ENCODE measurements at places on chromosomes 16 and 17.
A peak's percentile ranks its signal among the peaks of the same experiment; 100 is the strongest.

GRCh38 chr17:3655766-3656165 is 12.6 kb downstream of the TAX1BP3 start:
- no peak for DNase-seq

DNA sequence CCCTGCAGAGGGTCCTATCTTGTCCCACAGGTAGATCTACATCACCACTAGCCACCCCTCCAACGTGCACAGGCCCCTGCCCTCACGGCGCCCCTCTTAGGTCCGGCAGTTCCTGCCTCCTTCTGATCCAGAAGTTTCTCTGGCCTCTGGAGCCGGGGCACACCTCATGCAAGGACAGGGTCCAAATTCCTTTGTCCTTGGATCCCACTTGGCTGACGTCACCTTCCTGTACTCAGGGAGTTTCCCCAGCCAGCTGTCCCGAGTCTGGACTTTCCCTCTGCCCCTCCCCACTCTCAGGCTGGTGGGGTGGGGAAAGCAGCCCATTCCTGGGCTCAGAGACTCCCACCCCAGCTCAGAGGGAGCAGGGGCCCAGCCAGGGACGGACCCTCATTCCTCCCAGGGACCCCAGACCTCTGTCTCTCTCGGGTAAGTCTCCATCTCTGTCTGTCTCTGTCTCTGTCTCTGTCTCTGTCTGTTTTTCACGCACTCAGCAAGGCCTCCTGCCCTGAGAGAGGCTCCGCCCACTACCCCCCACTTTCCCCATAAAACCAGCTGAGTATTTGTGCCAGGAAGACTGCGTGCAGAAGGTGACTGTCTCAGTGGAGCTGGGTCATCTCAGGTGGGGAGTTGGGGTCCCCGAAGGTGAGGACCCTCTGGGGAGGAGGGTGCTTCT is at the start of gene IL32:
TSS of gene IL32 (plus strand) at position 572 of the 673 bp plus-strand sequence. CDS start 172 bp downstream, outside the sequence.
- DNase-seq = peak; percentile 36

DNA sequence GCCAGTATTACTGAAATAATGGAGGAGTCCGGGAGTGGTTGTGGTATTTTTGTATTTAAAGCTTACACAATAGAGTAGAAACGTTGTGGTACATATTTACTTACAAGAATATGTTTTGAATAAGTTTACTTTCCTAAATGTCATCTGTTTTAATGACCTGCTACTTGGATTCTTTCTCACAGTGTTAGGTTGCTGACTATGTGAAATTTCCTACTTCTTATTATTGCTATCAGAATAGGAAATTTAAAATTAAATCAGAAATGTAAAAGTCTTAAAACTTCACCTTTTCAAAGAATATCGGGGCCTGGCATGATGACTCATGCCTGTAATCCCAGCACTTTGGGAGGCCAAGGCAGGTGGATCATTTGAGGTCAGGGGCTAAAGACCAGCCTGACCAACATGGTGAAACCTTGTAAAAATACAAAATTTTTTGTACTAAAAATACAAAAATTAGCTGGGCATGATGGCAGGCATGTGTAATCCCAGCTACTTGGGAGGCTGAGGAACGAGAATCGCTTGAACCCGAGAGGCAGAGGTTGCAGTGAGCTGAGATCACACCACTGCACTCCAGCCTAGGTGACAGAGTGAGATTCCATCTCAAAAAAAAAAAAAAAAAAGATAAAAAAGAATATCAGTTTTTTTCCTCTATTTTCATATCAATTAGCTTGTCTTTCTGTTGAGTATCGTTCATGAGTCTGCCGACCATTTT is 77.8 kb downstream of the VMP1 start:
- DNase-seq = no peak

DNA sequence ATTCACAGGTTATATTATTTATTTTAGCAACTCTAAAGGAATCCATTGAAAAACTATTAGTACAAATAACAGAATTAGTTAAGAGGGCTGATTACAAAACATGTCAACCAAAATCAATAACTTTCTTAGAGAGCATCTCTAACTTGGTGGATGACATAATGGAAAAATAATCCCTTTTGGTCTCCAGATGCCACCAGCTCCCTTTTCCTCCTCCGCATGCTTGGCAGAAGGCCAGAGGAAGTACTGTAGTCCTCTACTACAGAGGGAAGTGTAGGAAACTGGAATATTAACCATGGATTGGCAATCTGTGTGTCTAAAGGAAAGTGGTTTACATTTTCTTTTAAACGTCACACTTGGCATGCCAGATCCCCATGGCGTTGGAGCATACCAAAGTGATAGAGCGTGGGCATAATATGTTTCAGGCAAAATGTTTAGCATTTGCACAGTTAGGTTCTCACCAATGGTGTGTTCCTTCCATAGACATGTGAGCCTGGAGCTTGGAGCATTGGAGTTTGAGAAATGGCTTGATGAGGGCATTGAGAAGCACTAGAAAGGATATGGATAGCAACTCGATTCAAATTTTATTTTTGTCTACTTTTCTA is 106.3 kb downstream of the PRKCB start:
- DNase-seq = no peak

GRCh38 chr17:76208120-76208519 is 32.2 kb downstream of the RNF157 start:
- no peak for DNase-seq

DNA sequence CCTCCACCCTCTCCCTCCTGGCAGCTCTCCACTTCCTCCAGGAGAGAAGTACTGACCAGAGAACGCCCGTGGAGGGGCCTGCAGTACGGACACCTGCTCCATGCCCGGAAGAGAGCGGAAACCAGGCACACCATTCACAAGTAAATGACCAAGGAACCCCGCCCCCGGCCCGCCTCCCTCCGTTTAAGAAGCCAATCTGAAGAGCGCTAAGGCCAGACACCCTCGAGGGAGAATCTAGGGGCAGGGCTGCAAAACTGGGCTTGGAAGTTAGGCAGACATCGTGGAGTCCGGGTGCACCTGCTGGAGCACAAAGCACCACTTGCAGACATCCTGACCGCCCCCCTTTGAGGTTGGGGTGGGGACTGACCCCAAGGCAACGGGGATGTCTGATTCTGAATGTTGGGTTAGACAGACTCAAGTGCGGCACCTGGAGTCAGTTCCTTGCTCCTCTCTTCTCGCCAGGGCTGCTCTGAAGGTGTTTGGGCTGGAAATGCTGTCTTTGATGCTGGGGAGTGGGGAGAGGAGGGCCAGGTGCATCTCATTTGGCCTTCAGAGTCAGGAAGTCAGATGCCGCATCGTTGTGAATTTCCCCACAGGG is 964 bp upstream of the FAAP100 start:
- DNase-seq = peak; percentile 87

DNA sequence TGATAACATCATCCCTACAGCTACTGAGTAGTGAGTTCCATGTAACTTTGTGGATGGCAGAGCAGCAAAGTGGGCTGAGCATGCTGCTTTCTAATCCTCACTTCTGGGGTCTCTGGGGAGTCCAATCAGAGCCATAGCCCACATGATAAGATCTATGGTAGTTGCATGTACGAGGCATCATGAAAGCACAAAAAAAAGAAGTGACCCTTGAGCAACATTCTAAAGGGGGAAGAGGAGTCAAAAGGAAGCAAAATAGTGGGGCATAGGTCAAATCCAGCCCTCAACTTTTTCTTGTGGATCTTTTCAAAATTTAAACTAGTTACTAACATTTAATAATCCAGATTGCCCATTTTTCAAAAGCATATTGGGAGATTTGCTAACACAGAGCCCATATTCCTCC is 208.5 kb upstream of the TOX3 start:
- no peak for DNase-seq

DNA sequence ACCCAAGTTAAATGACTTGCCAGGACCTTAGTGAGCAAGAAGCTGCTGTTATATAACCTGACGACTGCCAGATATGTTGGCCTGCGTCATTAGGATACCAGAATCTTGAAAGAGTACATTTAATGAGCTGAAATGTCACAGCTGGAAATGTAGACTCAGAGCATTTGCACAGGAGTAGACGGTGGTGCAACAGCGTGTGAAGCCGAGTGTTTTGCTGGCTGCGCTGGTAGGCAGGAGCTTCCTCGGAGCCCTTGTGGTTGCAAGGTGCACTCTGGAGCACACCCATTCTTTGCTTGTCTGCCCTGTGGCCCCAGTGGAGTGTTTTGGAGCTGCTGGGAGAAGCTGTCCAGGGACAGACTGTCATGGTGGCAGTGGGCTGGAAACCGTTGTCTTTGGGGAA is 79.3 kb downstream of the BANP start:
- no peak for DNase-seq

DNA sequence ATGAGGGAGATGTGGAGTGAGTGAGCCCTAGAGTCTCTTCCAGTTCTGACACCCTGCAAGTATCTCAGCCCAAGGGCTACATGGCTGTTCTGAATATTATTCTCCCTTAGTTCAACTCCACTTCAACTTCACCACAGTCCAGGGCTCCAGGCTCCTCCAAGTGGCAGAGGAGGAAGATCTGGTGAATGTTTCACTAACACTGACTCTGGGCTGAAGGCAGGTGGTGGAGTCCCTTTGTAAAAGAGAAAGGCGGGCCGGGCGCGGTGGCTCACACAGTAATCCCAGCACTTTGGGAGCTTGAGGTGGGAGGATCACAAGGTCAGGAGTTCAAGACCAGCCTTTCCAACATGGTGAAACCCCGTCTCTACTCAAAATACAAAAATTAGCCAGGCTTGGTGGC is 13.6 kb downstream of the CCDC92B start:
- no peak for DNase-seq

- DNase-seq = no peak
Observed at GRCh38 chr17:57648720-57649119, 96.4 kb downstream of the CCDC182 start.

DNA sequence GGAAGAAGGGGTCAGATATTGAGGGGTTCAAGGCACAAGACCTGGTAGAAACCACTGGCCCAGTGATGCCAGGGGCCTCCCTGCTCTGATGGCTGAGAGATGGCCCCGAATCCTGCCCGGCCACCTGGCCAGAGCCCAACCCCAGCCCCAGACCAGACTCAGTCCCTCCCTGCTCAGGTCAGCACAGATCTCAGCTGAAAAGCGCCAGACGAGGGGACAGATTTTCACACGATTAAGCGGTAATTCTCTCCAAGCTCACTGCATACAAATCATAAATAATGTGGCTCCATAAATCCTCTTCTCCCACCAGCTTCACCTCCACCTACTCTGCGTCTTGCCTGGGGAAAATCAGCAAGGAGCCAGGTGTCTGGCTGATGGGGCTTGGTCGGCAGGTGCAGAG is 57.1 kb downstream of the ENGASE start:
- no peak for DNase-seq

GRCh38 chr17:75998327-75998795 is 2.3 kb upstream of the CDK3 start:
- peak; percentile 4 for DNase-seq

DNA sequence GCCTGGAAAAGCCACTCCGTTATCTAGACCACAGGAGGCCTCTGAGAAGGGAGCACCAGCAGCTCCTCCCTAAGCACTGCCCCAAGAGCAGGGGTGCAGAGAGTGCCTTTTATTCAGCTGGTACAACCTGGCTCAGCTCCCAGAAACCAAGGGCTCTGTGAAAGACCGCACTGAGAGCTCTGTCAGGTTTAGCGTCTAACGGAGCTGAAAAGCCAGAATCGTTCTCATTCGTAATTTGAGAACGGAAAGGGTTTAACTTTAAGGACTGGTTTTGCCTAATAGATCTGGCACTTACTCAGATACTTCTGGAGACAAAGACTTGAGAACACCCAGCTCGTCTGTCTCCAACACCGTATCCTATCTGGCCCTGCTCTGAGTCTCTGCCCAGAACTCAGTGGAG is 13.5 kb downstream of the MPG start:
- no peak for DNase-seq

GRCh38 chr17:28369684-28370034 is 448 bp downstream of the VTN start:
- no peak for DNase-seq

DNA sequence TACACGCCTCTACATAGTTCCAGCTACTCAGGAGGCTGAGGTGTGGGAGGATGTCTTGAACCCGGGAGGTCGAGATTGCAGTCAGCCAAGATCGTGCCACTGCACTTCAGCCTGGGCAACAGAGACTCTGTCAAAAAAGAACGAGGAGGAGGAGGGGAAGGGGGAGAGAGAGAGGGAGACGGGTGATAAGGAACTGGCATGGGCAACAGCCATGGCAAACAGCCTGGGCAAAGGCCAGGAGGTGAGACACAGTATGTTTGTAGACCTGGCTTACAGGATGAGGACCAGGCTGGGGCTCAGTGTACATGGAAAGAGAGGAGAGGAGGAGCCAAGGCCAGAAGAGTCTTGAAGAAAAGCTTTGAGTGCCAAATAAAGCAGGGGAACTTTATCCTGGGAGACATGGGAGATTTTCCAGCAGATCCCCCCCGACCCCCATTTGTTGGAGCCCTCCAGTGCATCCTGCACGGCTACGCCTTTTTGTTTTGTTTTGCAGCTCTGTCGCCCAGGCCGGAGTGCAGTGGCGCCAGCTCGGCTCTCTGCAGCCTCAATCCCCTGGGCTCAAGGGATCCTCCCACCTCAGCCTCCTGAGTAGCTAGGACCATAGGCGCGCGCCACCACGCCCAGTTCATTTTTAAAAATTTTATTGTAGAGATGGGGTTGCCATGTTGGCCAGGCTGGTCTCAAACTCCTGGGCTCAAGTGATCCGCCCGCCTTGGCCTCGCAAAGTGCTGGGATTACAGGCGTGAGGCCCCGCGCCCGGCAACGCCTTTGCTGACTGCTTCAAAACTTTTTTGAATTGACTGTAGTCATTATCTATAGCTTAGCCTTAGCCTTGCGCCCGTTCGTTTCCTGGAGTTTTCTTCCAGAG is 1.3 kb upstream of the ALKBH5 start:
- DNase-seq = no peak

GRCh38 chr16:62477796-62478195 is 441.6 kb upstream of the CDH8 start:
- DNase-seq = no peak

DNA sequence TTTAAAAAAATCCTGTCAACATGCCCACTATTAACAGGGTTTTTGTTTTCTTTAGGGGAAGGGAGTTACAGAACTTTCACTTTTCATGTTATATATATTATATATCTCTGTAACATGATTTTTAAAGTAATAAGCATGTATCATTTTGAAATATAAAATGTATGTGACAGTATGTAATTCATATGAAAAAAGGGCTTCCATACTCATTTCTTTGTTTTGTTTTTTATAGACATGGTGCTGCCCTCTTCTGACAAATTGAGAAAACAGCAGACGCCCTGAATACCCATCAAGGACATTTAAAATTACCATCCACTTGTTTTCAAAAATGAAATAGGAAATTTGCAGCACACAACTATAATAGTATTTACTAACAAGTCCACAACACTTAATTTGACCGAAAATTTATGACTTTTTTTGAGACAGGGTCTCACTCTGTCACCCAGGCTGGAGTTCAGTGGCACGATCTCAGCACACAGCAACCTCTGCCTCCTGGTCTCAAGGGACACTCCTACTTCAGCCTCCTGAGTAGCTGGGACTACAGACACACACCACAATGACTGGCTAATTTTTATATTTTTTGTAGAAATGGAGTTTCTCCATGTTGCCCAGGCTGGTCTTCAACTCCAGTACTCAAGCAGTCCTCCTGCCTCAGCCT is 30.4 kb downstream of the CFDP1 start:
- DNase-seq = peak; percentile 25

DNA sequence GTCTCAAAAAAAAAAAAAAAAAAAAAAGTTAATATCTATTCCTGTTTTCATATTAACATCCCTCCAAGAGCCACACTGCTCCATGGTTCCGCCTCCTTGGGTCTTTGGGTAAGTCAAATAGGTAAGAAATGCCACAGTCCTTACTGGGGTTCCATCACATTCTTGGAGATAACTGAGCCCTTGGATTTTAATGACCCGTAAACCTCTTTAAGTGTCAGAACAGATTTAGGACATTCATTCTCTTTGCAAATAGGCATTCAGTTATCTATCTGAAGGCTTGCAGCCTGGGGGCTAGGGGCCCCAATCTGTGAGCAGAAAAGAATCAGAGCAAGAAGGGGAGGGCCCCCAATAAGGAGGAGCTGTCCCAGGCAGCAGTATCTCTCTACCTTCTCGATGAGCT is 28.0 kb downstream of the MYH13 start:
- DNase-seq = no peak
